ENCODE measurements at places on chromosomes 7 and 10. TPM values are rescaled to one million over a fixed set of nuclear protein-coding genes. Genes with fewer than 3 reads are reported as not detected.

ANXA8 gene
- polyA plus RNA-seq, result 0.38 TPM

NUDCD3 gene
- polyA plus RNA-seq, result 86.1 TPM

COL26A1 gene
- 22.5 TPM for polyA plus RNA-seq

BHLHA15 gene
- not detected for polyA plus RNA-seq

- DNase-seq, result no peak
Observed at GRCh38 chr10:83592337-83592935, 546.9 kb upstream of the GHITM start.

GRCh38 chr10:132434405-132435005 is 37.5 kb downstream of the PWWP2B start:
- no peak for DNase-seq

DNA sequence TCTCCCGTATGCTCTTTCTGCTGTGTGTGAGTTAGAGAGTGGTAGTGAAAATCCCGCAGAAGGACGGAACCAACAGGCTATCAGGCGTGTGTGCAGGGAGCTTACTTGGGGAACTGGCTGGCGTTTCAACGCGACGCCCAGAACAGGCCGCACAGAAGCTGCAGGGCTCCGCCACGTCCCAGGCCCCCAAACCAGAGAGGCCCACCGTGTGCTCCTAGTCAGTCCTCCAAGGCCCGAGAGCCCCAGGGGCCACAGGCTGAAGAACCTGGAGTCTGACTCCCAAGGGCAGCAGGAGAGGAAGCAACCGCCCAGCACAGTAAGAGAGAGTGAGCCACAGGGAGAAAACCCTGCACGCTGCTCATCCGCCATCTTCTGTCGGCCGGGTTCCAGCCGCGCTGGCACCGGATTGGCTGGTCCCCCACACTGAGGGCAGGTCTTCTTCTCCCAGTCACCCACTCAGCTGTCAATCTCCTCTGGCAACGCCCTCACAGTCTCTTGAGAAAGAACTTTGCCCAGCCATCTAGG is 730.6 kb upstream of the VSTM2A start:
- no peak for DNase-seq
